ENCODE measurements at places on chromosomes 13 and 19. TPM values are rescaled to one million over a fixed set of nuclear protein-coding genes. Genes with fewer than 3 reads are reported as not detected.

SLC25A30 gene
- total RNA-seq = 8.3 TPM

SYNGR4 gene
- total RNA-seq = 6.0 TPM

ZNF793 gene
- total RNA-seq = 0.08 TPM

ARHGAP45 gene
- total RNA-seq = 2.8 TPM

MRPS31 gene
- total RNA-seq = 13.6 TPM

Data from A549 treated with GW870086 at 1 μM for 4 hours (cell line).